Stimulated activated CD4-positive, alpha-beta T cell treated with anti-CD3 and anti-CD28 coated beads, TNF-alpha, amount 100 ng/mL, for 48 hours (primary cell): ENCODE measurements at places on chromosomes 3 and 15.

DNA sequence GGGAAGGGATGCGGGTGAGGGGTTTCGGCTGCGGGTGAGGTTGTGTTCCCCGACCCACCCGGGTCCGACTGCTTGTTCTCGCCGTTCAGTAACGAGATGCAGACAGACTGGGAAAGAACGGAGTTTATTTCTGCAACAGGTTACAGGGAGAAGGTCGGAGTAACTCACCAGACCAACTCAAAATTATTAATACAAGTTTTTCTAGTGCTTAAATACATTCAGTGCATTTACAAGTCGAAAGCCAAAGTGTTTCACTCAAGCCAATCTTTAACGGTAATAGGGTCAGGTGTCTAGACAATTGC lies 492 bp upstream of the HIGD1A start:
- DNase-seq: no peak

GRCh38 chr3:183545708-183546107 lies 9.8 kb downstream of the KLHL6 start:
- DNase-seq: no peak

- DNase-seq: no peak
These were observed 4.9 kb upstream of the RPN1 start for GRCh38 chr3:128655531-128655930.

GRCh38 chr15:45863881-45864580 lies 229.2 kb downstream of the SQOR start:
- no peak for DNase-seq

GRCh38 chr15:39317225-39317624 lies 263.7 kb upstream of the THBS1 start:
- DNase-seq: no peak

- no peak for DNase-seq
These were observed 140.1 kb downstream of the STAC start for GRCh38 chr3:36520241-36521006.

DNA sequence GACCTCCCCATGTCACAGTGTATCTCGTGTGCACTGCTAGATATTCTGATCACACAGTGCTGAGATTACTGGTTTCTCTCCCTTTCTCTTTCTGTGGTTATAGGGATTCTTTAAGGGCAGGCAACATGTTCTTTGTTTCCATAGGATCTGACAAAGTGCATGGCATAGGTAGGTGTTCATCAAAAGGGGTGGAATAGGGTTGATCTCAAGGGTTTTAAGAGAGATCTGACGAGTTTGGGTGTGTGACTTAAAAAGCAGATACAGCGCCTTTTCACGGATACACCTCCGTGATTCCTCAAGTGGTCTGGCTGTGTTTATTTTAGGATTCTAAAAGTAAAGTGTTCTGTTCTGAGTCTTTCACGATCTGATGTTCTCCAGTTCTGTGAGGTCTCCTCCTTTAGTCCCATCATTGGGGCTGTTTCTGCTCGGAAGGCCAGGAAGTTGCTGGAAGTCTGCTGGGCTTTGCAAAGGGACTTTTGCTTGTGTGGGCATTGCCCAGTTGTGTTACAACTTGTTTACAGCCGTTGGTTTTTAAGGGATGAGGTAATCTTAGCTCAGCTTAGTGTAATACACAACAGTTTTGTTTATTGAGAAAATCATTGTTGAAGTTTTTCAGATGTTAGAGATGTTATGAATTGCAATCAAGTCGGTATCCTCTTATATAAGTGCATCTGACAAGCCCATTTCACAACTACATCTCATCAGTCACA lies 34.8 kb downstream of the IGF1R start:
- DNase-seq: no peak

GRCh38 chr3:180375831-180376230 lies 226.1 kb upstream of the TTC14 start:
- DNase-seq: no peak

DNA sequence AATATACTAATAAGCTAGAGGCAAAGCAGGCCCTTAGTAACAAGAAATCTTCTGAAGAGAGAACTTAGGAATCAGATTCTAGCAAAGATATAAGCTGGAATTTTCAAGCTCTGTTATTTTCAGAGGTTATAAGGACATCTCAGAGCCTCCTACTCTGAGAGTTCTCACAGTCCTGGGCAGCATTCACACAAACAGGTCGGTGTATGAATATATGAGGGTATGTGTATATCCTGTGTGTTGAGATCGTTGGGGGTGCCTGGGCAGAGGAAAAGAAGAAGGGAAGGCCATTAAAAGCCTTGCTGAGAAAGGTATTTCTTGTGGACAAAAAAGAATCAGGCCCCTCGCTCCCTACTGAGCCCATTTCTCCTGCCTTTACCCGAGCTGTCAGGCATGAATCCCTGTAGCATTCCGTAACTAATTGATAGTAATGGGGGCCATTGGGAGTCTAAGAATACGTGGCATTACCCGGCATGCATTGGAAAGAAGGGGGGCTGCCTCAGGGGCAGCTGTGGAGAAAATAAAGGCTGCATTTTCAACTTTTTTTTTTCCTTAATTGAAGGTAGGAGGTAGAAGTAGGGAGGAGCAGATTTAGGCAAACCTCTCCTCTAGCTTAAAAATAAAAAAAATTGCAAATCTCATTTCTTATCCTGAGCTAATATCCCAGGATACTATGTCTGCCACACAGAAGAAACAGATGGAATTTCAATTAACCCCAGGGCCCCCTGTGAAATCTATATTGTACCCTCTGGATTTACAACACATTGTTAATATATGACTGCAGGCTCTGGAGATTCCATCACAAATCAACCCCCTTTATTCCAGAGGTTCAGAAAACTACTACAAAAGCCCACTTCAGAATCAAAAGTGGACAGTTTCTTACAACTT lies 103.8 kb downstream of the GTPBP8 start:
- no peak for DNase-seq
